Activated CD8-positive, alpha-beta memory T cell treated with anti-CD3 and anti-CD28 coated beads for 24 hours (primary cell): ENCODE measurements at places on chromosomes 13 and 19.

GRCh38 chr19:14686411-14686810 lies 3.4 kb upstream of the ZNF333 start:
- no peak for DNase-seq

- DNase-seq: no peak
Measured at GRCh38 chr13:31951215-31951678, 80.3 kb upstream of the FRY start.

DNA sequence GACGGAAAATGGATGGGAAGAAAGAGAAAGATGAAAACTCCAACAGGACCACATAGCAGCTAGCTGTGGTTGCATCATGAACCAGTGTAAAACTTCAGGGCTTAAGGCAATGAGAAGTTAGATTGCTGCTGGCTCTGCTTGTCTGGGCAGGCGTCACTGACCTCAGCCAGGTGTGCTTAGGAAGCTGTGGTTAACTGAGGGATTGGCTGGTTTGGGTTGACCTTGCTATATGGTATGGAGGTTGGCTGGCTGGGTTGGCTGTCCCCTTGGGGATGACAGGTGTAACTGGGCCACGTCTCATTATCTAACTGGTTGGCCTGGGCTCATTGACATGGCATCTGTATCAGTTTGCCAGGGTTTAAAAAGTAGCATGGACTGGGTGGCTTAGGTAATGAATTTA lies 40.9 kb downstream of the NLRP4 start:
- DNase-seq: no peak

DNA sequence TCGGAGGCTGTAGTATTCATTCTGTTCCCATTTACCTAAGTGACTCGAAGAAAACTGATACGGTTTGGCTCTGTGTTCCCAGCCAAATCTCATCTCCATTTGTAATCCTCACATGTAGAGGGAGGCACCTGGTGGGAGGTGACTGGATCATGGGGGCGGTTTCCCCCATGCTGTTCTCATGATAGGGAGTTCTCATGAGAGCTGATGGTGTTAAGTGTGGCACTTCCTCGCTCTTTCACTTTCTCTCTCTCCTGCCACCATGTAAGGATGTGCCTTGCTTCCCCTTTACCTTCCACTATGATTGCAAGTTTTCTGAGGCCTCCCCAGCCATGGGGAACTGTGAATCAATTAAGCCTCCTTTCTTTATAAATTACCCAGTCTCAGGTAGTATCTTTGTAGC lies 23.5 kb downstream of the SLAIN1 start:
- no peak for DNase-seq

GRCh38 chr13:43441899-43442499 lies 344.8 kb downstream of the ENOX1 start:
- no peak for DNase-seq

- DNase-seq: peak; percentile 69
Measured at GRCh38 chr19:1019980-1020867, 699 bp downstream of the TMEM259 start.

GRCh38 chr19:53467485-53468262 lies at the start of gene ZNF813:
ZNF813 (plus strand) TSS chr19:53467733; CDS start chr19:53483823, 16,090 bp downstream.
- peak; percentile 99 for DNase-seq

- peak; percentile 69 for DNase-seq
Measured at GRCh38 chr19:10286803-10287737, at the start of gene ICAM4. ICAM4 (plus strand) TSS chr19:10286955; CDS start chr19:10287013, 58 bp downstream.

DNA sequence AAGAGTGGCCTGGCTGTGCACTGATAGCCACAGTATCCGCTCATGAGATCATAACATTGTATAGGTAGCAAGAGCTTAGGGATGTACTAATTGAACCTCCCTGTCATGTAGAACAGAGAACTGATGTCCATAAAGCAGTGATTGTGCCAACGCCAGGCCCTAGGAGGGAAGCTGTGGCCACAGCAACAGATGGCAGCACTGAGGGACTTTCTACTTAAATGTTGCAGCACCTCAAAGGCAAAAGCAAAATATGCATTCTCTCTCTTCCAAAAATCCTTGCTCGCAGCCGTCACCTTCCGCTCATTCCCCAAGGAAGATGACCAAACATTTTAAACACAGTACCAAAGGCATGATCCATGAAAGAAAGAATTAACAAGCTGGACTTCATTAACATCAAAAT lies 32.3 kb downstream of the COL4A1 start:
- DNase-seq: no peak

GRCh38 chr13:30481241-30481760 lies 15.6 kb upstream of the HMGB1 start:
- DNase-seq: no peak

DNA sequence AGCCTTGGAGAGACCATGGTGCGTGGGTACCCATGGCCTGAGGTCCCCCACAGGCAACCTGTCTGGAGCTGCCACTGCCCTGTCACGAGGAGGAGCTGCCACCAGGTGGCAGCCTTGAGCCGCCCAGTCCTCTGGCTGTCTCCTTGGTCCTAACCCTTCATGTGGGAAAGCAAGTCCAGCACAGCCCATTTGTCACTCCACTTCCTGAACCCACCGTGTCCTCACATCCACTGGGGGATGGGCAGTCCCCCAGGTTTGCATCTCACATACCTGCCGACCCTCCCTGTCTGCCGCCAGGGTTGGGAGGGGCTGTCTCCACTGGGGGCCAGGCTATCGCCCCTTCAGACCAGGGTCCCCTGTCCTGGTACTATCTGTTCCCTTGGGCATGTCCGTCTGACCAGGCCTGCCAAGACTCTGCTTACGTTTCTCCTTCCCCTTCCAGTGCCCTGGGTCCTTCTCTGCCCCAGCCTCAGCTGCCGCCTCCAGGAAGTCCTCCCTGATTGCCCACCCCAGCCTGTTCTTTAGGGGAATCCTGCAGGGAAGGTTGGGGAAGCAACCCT lies 4.5 kb downstream of the FAM174C start:
- peak; percentile 92 for DNase-seq

DNA sequence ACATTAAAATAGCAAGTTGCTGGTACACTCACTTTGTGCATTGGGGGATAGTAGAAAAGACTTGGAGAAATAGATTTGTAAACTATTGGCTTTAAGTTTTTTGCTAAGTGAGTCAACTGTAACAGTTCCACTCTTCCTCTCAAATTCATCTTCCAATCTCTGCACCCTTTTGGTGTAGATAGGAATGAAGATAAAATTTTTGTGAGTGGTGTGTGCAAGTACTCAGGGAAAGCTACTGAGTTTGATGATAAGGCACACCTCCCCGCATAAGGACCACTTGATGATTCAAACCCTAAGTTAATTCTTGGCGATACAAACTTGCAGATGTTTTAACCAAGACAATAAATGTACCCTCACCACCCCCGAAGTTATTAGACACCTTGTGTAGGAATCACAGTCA lies 168.3 kb upstream of the SLITRK1 start:
- no peak for DNase-seq

DNA sequence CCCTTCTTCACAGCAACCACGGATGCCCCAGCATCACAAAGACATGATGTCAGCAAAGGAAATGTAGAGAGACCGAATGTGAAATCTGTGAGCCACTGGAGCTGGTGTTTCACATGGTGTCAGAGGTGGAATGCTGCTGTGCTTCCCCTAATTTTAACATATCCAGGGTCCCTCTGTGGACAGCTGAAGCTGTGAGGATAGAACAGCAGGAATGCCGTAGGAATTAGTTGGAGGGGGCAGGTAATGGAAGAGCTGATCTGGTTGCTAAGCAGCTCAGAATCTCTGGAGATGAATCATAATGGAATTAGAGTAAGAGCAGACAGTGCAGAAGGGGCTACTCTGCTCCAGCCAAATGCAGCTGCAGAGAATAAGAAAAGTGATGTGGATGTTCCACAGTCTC lies 68.9 kb upstream of the ZNF835 start:
- DNase-seq: no peak

GRCh38 chr13:74625541-74625940 lies 491.3 kb upstream of the KLF12 start:
- DNase-seq: no peak

GRCh38 chr13:19685034-19685433 lies 51.6 kb downstream of the MPHOSPH8 start:
- no peak for DNase-seq

DNA sequence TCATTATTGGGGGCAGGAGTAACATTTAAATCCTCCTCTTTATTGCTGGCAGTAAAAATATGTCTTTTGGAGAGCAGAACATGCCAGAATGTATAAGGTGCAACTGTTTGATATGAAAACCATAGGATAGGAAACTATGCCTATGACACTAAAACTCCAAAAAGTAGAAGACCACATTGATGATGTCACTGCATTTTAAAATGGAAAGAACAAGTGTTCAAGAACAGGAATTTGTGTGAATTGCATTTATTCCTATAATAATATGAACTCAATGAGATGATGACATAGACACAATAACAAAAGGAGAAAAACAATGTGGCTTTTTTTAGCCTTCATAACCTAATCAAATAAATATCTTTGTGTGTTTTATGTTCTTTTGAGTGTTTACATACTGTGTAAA lies 3.7 kb upstream of the ZNF225 start:
- no peak for DNase-seq

DNA sequence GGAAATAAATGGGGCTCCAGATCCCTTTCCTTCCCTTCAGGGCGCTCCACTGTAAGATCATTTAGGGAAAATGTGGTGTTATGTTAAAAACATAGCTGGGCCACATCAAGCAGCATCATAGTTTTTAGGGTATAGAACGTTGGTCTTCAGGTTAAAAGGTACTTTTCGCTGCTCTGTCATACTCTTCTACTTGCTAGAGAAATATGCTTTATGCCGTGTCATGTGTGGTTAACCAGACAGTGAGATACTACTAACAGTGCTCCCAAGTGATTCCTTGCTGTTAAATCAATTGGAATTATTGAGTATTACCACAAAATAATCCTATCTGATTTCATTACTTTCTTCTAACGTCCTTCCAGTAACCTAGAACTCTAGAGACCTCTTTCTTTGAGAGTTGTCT lies 1.1 kb upstream of the NDFIP2 start:
- DNase-seq: no peak

DNA sequence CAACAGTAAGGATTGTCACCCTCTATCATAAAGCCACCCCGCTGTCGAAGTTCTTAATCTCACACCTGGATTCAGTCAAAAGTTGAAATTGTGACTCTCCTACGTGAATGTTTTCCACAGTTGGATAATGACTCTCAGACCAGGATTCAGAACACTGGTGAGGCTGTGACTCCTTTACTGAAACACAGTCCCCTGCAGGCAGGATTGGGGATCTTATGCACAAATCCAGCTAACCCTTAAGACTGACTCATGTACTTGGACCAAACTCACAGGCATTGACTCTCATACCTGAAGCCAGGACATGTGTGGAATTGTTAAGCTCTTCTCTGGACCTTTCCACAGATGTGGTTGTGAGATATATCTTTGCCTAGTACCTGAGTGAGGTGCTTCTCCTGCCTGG lies 46.8 kb downstream of the ZNF85 start:
- no peak for DNase-seq

GRCh38 chr13:80224468-80224867 lies 116.5 kb downstream of the SPRY2 start:
- DNase-seq: no peak

GRCh38 chr19:54902061-54902460 lies 3.9 kb upstream of the NCR1 start:
- no peak for DNase-seq
